A375 (cell line): ENCODE measurements at places on chromosomes 11 and 22. TPM values are rescaled to one million over a fixed set of nuclear protein-coding genes. Genes with fewer than 3 reads are reported as not detected.

Gene DYNC2H1
- 46.4 and 60.9 TPM in 2 replicates for total RNA-seq

Gene OVOL1
- total RNA-seq: 0.11 TPM in 2 replicates

Gene EXPH5
- 0.13 and 0.15 TPM in 2 replicates for total RNA-seq

Gene C11orf91
- 0.19 and 0.30 TPM in 2 replicates for total RNA-seq

Gene FAM180B
- 0.13 and 1.4 TPM in 2 replicates for total RNA-seq

Gene CCDC116
- total RNA-seq: not detected in 2 replicates

Gene OR51E2
- total RNA-seq: 0.05 TPM in 1 of 2 replicates, not detected in the other

Gene PTPRJ
- 26.9 and 34.6 TPM in 2 replicates for total RNA-seq

Gene SCGB2A2
- not detected in 2 replicates for total RNA-seq

Gene GATD1
- total RNA-seq: 24.0 and 30.7 TPM in 2 replicates

Gene PAMR1
- not detected in 2 replicates for total RNA-seq

Gene ANKK1
- 0.26 and 0.27 TPM in 2 replicates for total RNA-seq

Gene APLNR
- not detected in 2 replicates for total RNA-seq

Gene CRYAB
- not detected in 2 replicates for total RNA-seq

Gene GSTT2B
- total RNA-seq: 0.38 and 1.4 TPM in 2 replicates

Gene TBX10
- total RNA-seq: not detected in 2 replicates

Gene GAB4
- total RNA-seq: not detected in 2 replicates

Gene ABCC8
- not detected in 2 replicates for total RNA-seq

Gene MYEOV
- 18.6 and 24.8 TPM in 2 replicates for total RNA-seq

Gene OR52A1
- total RNA-seq: not detected in 2 replicates

Gene RBMXL2
- 0.11 TPM in 1 of 2 replicates, not detected in the other for total RNA-seq

Gene DENND5A
- 42.4 and 45.8 TPM in 2 replicates for total RNA-seq

Gene RFPL1
- not detected in 2 replicates for total RNA-seq

Gene TPBGL
- total RNA-seq: not detected in 2 replicates

Gene KIRREL3
- 3.1 and 4.1 TPM in 2 replicates for total RNA-seq

Gene NLRP14
- total RNA-seq: 0.19 TPM in 1 of 2 replicates, not detected in the other

Gene SIK2
- 8.3 and 11.2 TPM in 2 replicates for total RNA-seq

Gene TBX1
- not detected in 2 replicates for total RNA-seq

Gene KRTAP5-1
- not detected in 2 replicates for total RNA-seq

Gene ARHGAP1
- 27.6 and 33.6 TPM in 2 replicates for total RNA-seq

Gene SERPIND1
- total RNA-seq: 0.49 and 0.61 TPM in 2 replicates

Gene KCNJ5
- 0.03 TPM in 1 of 2 replicates, not detected in the other for total RNA-seq

Gene TSPAN32
- total RNA-seq: 0.90 TPM in 1 of 2 replicates, not detected in the other

Gene ZC3H12C
- 5.9 and 7.0 TPM in 2 replicates for total RNA-seq

Gene PLAAT3
- total RNA-seq: 66.0 and 69.7 TPM in 2 replicates

Gene CYP2D6
- total RNA-seq: 0.45 TPM in 2 replicates

Gene PKDREJ
- total RNA-seq: not detected in 2 replicates

Gene BTG4
- not detected in 2 replicates for total RNA-seq

Gene SLC35F2
- total RNA-seq: 30.0 and 31.0 TPM in 2 replicates

Gene FADS3
- 74.2 and 81.4 TPM in 2 replicates for total RNA-seq

Gene E2F8
- total RNA-seq: 3.0 and 5.0 TPM in 2 replicates

Gene TMEM121B
- total RNA-seq: 0.11 TPM in 2 replicates

Gene GP1BB
- 1.1 and 1.6 TPM in 2 replicates for total RNA-seq

Gene OR56A4
- not detected in 2 replicates for total RNA-seq

Gene SERGEF
- 24.8 and 27.6 TPM in 2 replicates for total RNA-seq
